Activated CD4-positive, alpha-beta T cell treated with anti-CD3 and anti-CD28 coated beads, Interleukin-2, amount 10 ng/mL, durations not matched to agents 24 days and 14 days (primary cell): ENCODE measurements at places on chromosomes 3 and 15. TPM values are rescaled to one million over a fixed set of nuclear protein-coding genes. Genes with fewer than 3 reads are reported as not detected.

DNA sequence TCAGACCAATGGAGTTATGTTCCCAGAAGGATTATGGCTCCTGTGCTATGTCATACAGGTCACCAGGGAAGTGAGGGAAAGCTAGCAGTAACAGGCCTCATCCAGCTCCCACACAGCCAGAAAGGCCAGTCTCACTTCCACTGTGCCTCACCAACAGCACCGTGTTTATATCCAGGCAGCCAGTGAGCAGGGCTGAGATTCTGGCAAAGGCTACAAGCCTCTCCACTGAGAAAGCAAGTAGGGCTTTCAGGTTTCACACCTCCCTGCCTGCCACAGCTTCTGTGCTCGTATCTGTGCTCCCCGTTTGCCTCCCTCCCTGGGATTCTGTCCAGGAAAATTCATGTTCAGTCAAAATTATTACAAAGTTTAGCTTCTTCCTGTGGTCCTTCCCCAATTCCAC lies 14.9 kb upstream of the CFAP20DC start:
- H3K27ac ChIP-seq: no peak overlapping the region
- no peaks in the 10 kb centered on the region for H3K36me3 ChIP-seq
- DNase-seq: peak; percentile 21

GRCh38 chr15:90019611-90020010 lies 18.5 kb downstream of the ZNF710 start:
- no peak overlapping the region for H3K27ac ChIP-seq
- no peak for DNase-seq
- H3K4me1 ChIP-seq: peaks cover 26% of the 10 kb centered on the region
- H3K36me3 ChIP-seq: peaks cover 14% of the 10 kb centered on the region

GRCh38 chr3:55521738-55522421 lies 34.8 kb upstream of the WNT5A start:
- no peaks in the 10 kb centered on the region for H3K27me3 ChIP-seq
- H3K36me3 ChIP-seq: no peaks in the 10 kb centered on the region
- no peak for DNase-seq
- H3K4me3 ChIP-seq: no peak overlapping the region
- no peak overlapping the region for H3K27ac ChIP-seq

DNA sequence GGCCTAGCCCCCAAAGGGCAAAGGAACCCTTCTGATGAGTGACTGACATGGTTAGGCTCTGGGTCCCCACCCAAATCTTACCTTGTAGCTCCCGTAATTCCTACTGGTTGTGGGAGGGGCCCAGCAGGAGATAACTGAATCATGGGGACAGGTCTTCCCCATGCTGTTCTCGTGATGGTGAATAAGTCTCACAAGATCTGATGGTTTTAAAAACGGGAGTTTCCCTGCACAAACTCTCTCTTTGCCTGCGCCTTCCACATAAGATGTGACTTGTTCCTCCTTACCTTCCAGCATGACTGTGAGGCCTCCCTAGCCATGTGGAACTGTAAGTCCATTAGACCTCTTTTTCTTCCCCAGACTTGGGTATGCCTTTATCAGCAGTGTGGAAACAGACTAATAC lies 16.9 kb downstream of the TKT start:
- no peak for DNase-seq
- no peaks in the 10 kb centered on the region for H3K27me3 ChIP-seq
- H3K4me3 ChIP-seq: no peak overlapping the region
- peaks cover 17% of the 10 kb centered on the region for H3K4me1 ChIP-seq
- H3K36me3 ChIP-seq: peaks cover 50% of the 10 kb centered on the region

DNA sequence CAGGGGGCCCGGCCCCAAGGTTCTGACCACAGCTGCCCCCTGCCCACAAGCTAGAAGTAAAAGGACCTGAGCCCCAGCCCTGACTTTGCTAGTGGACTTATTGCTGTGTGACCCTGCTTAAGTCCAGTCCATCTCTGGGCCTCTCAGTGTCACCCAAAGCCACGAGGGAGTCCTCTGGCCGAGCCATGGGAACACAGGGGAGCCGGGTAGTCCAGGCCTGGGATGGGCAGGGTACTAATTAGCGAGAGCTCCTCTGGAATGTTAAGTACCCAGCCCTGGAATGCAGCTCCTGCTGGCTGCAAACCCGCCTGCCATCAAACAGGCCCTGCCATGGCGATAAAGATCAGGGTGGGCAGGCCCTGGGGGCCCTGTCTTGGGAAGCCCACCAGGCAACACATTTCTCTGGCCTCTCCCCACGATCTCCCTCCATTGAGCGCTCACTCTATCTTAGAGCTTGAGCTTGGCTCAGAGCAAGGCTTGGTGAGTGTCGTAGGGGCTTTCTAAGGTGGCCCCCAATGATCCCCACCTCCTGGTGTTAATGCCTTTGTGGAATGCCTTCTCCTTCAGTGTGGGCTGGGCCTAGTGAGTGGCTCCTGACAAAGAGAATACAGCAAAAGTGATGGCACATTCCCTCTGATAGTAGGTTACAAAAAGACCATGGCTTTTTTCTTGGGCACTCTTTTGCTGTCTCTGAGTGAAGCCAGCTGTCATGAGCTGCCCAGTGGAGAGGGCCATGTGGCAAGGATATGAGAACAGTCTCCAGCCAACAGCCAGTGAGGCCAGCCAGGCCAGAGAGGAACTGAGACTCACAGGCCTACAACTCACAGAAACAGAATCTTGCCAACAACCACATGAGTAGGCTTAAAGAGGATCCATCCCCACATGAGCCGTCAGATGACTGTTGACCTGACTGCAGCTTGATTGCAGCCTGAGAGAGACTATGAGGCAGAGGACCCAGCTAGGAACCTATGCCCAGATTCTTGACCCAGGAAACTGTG lies 133.1 kb downstream of the SMAD6 start:
- no peak overlapping the region for H3K4me3 ChIP-seq
- no peak for DNase-seq
- peaks cover 8% of the 10 kb centered on the region for H3K27me3 ChIP-seq
- H3K4me1 ChIP-seq: no peaks in the 10 kb centered on the region
- H3K27ac ChIP-seq: no peak overlapping the region

- no peak overlapping the region for H3K27ac ChIP-seq
- H3K4me3 ChIP-seq: no peak overlapping the region
Measured at GRCh38 chr3:54384279-54384678, 261.9 kb downstream of the CACNA2D3 start.

- DNase-seq: peak; percentile 66
- H3K4me1 ChIP-seq: peaks cover 24% of the 10 kb centered on the region
- H3K27ac ChIP-seq: peak overlapping the region; percentile 72
- H3K36me3 ChIP-seq: peaks cover 51% of the 10 kb centered on the region
Measured at GRCh38 chr15:57152666-57153539, 223.4 kb upstream of the CGNL1 start.

- H3K36me3 ChIP-seq: no peaks in the 10 kb centered on the region
- no peak for DNase-seq
- H3K27ac ChIP-seq: no peak overlapping the region
- H3K4me1 ChIP-seq: peaks cover 5% of the 10 kb centered on the region
Measured at GRCh38 chr15:70013656-70014313, 83.9 kb downstream of the TLE3 start.

GRCh38 chr15:85497172-85497569 lies 116.8 kb downstream of the AKAP13 start:
- DNase-seq: no peak
- H3K4me3 ChIP-seq: no peak overlapping the region
- no peaks in the 10 kb centered on the region for H3K36me3 ChIP-seq
- no peak overlapping the region for H3K27ac ChIP-seq

DNA sequence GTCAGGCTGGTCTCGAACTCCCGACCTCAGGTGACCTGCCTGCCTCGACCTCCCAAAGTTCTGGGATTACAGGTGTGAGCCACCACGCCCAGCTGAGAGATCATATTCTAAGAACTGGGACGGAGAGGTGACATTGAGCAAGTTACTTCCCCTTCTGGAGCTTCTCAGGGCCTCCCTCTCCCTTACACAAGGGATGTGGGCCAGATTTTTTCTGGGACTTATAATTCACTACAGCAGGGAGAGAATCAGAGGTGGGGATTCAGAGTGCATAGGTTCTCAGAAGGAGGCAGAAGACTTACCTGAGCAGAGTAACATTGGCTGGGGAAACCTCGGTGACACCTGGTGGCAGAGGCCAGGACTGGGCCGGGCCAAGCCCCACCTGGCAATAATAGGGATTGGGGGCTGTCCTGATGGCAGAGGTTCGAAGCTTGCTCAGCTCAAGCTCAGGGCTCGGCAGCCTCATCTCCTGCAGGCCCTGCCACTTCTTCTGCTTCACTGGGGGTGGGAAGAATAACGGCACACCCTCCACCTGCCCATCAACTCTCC lies 6.8 kb downstream of the LTK start:
- no peaks in the 10 kb centered on the region for H3K36me3 ChIP-seq
- DNase-seq: no peak
- H3K4me1 ChIP-seq: peaks cover 3% of the 10 kb centered on the region
- no peak overlapping the region for H3K4me3 ChIP-seq
- no peak overlapping the region for H3K27ac ChIP-seq

DNA sequence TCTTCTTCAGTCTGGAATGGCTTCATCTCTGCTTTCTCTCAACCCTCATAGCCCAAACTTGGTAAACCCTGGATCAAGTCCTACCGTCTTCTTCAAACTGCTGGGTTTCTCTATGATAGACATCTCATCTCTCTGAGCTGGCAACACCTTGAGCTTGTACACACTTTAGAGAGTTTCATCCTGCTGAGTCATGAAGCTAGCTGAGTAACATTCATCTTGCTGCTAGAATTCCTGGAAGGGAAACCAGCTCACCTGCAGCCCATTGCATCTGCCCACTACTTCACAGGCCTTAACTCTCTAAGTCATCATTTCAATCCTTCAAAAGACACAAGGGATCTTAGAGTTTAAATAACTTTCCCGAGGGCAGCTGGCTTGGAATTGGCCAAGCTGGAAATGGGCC lies 175.5 kb upstream of the RORA start:
- no peaks in the 10 kb centered on the region for H3K36me3 ChIP-seq
- H3K4me3 ChIP-seq: no peak overlapping the region
- no peak for DNase-seq
- no peak overlapping the region for H3K27ac ChIP-seq

- no peak overlapping the region for H3K27ac ChIP-seq
- H3K36me3 ChIP-seq: no peaks in the 10 kb centered on the region
- H3K27me3 ChIP-seq: peaks cover 11% of the 10 kb centered on the region
- no peak overlapping the region for H3K4me3 ChIP-seq
- H3K4me1 ChIP-seq: peaks cover 9% of the 10 kb centered on the region
Measured at GRCh38 chr15:93932164-93932776, 299.1 kb upstream of the MCTP2 start.

GRCh38 chr3:36248374-36248773 lies 131.9 kb upstream of the STAC start:
- H3K4me3 ChIP-seq: no peak overlapping the region
- no peak overlapping the region for H3K27ac ChIP-seq
- no peaks in the 10 kb centered on the region for H3K36me3 ChIP-seq
- H3K4me1 ChIP-seq: no peaks in the 10 kb centered on the region
- H3K27me3 ChIP-seq: no peaks in the 10 kb centered on the region

DNA sequence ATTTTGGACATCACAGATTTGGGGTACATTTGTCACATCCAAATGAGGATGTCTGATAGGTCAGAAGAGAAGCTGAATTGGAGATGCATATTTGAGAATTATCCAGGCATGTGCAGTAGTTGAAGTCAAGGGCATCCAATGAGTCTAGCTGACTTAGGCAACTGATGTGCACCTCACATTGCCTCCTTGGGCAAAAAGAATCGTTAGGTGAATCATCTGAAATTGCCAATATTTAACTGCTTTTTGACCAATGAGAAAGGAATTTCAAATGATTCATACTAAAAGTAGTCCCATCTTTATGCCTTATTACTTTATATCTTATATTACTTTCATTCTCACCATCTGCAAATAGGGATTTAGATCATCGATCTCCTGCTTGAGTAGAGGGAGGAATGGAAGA lies 117.7 kb downstream of the CD47 start:
- no peak for DNase-seq
- H3K4me1 ChIP-seq: peaks cover 14% of the 10 kb centered on the region
- H3K36me3 ChIP-seq: no peaks in the 10 kb centered on the region
- H3K4me3 ChIP-seq: no peak overlapping the region
- peaks cover 10% of the 10 kb centered on the region for H3K27me3 ChIP-seq
- no peak overlapping the region for H3K27ac ChIP-seq

GRCh38 chr15:77181305-77182074 lies 110.6 kb upstream of the TSPAN3 start:
- no peaks in the 10 kb centered on the region for H3K27me3 ChIP-seq
- H3K4me1 ChIP-seq: peaks cover 60% of the 10 kb centered on the region
- H3K36me3 ChIP-seq: peaks cover 10% of the 10 kb centered on the region
- H3K27ac ChIP-seq: peak overlapping the region; percentile 40

DNA sequence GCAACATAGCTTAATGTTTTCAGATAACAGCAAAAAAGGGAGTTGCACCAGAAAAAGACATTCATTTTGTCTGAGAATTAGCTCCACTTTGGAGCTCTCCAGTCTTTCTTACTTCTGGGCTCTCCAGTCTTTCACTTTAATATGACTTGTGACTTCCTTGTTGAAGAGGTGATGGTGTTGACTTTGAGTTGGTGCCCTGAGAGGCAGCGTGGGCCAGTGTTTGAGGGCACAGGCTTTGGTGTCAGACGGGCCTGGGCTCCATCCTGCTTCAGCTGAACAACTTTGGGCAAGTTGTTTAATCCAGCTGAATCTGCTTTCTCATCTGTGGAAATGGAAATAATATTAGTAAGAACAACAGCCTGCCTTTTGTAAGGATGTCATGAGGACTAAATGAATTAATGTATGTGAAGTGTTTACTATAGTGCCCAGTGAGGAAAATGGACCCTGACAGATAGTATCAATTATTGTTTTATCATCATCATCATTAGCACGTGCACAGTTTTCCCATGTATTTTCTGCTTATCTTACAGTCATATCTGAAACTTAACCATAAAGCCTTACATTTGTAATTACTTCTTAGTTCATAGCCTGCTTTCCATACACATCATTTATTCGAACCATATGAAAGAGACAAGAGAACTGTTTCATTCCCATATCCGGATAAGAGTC lies 108.4 kb downstream of the PDE8A start:
- no peaks in the 10 kb centered on the region for H3K4me1 ChIP-seq
- no peaks in the 10 kb centered on the region for H3K27me3 ChIP-seq
- DNase-seq: no peak

GRCh38 chr3:23776352-23776891 lies 29.3 kb upstream of the UBE2E1 start:
- peaks cover 4% of the 10 kb centered on the region for H3K27me3 ChIP-seq
- DNase-seq: no peak
- no peak overlapping the region for H3K27ac ChIP-seq
- no peaks in the 10 kb centered on the region for H3K36me3 ChIP-seq
- H3K4me1 ChIP-seq: no peaks in the 10 kb centered on the region

- H3K27me3 ChIP-seq: no peaks in the 10 kb centered on the region
- peaks cover 10% of the 10 kb centered on the region for H3K4me1 ChIP-seq
- H3K27ac ChIP-seq: no peak overlapping the region
- H3K36me3 ChIP-seq: peaks cover 21% of the 10 kb centered on the region
- H3K4me3 ChIP-seq: no peak overlapping the region
Measured at GRCh38 chr3:47741925-47742324, 39.8 kb downstream of the SMARCC1 start.

BHLHE40 gene
- 368 and 375 TPM in 2 replicates for total RNA-seq

IGSF10 gene
- total RNA-seq: not detected in 2 replicates

RNU5B-1 gene
- not detected in 2 replicates for total RNA-seq

ESYT3 gene
- total RNA-seq: 0.17 and 0.23 TPM in 2 replicates

GUCA1C gene
- total RNA-seq: not detected in 2 replicates

CPN2 gene
- total RNA-seq: not detected in 2 replicates

KBTBD8 gene
- 16.8 and 17.0 TPM in 2 replicates for total RNA-seq

HRG gene
- total RNA-seq: not detected in 2 replicates

PRSS50 gene
- total RNA-seq: not detected in 2 replicates

TMEM158 gene
- 0.44 and 0.66 TPM in 2 replicates for total RNA-seq

FBXO45 gene
- total RNA-seq: 25.5 and 25.9 TPM in 2 replicates

RASGRF1 gene
- not detected in 2 replicates for total RNA-seq
